Right lobe of liver (tissue), 6 donors: ENCODE measurements at places on chromosomes 7 and 10. TPM values are rescaled to one million over a fixed set of nuclear protein-coding genes. Genes with fewer than 3 reads are reported as not detected.

The EFCAB10 gene
- total RNA-seq: not detected

The GPNMB gene
- 16.3 TPM for total RNA-seq

The C10orf53 gene
- total RNA-seq: not detected

- no peaks in the 10 kb centered on the region for H3K36me3 ChIP-seq
- no peak overlapping the region for H3K4me3 ChIP-seq
- H3K4me1 ChIP-seq: no peaks in the 10 kb centered on the region
- no peak for DNase-seq
- H3K27me3 ChIP-seq: no peaks in the 10 kb centered on the region
Measured at GRCh38 chr7:106883456-106884026, 18.5 kb downstream of the PIK3CG start.

DNA sequence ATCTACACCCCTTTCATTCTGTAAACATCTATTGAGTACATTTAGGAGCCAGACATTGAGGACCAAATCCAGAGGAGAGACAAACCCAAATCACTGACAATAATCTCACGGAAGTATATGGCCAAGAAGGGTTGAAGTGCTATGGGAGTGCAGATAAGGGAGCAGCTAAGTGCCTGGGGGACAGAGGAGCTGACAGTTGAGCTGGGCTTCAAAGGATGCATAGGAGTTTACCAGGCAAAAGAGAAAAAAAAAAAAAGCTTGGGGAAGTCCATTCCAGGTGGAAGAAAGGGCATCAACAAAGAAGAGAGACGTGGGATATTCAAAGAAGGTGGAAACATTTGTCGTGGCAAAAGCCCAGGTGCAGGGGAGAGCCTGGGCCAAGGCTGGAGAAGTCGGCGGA, 60.5 kb upstream of the NANOS1 start:
- H3K27ac ChIP-seq: no peak overlapping the region

DNA sequence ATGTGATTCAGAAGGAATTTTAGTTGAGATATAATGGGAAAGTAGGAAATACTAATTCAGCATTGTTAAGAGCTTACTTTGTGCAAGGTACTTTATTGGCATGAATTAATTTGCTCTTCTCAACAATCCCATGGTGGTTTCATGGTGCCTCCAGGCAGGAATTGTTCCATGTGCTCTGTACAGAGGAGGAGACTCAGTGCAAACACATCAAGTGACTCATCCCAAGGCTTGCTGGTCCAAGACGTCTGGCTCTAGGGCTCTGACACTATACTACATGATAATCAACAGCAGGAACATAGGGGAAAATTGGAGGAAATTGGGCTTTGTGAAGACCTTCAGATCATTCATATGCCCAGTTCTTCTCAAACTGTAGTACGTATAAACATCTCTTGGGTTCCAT, 66.5 kb upstream of the PRKG1 start:
- no peak overlapping the region for H3K4me3 ChIP-seq
- no peak for DNase-seq
- no peaks in the 10 kb centered on the region for H3K27me3 ChIP-seq
- no peaks in the 10 kb centered on the region for H3K4me1 ChIP-seq

GRCh38 chr7:85474234-85474633, 287.4 kb upstream of the SEMA3D start:
- no peaks in the 10 kb centered on the region for H3K36me3 ChIP-seq
- no peaks in the 10 kb centered on the region for H3K4me1 ChIP-seq
- H3K27me3 ChIP-seq: no peaks in the 10 kb centered on the region
- no peak overlapping the region for H3K27ac ChIP-seq
